Esophagus mucosa (tissue), 1 donor: ENCODE measurements at places on chromosomes 7 and 10.

DNA sequence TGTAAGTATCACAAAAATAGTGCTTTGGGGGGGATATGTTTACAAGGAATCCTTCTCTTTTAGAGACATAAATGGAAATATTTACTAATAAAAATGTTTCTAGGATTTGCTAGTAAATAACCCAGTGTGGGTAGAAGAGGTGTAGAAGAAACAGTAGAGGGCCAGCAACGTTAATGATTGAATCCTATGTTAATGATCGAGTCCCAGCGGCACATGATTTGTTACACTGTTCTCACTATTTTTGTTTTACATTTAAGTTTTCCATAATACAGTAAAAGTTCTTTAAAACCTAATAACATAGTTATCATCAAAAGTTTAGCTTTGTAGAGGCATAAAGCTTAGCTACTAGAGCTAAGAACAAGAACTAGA, 66.0 kb downstream of the UBE2H start:
- ATAC-seq: no peak

- ATAC-seq: no peak
These were observed 57.0 kb downstream of the LRRN3 start for GRCh38 chr7:111147708-111148533.

DNA sequence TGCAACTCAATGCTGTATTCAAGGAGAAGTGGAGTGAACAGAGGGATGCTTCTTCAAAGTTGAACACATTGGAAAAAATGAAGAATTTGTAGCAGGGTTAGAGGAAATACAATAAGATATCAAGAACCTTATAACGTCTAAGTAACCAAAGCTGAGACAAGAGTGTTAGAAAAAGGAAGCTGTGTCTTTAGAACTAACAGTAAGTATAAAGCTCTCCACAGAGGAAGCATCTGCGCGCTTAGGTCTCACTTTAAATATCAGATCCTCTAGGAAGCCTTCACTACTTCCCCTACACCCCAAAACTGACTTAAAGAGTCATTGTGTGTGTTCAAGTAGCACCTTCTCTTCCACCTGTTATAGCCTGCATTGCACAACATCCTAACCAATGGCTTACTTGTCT, 43.0 kb downstream of the CH25H start:
- ATAC-seq: no peak

- ATAC-seq: no peak
These were observed 135.7 kb upstream of the CAV2 start for GRCh38 chr7:116363637-116364432.

DNA sequence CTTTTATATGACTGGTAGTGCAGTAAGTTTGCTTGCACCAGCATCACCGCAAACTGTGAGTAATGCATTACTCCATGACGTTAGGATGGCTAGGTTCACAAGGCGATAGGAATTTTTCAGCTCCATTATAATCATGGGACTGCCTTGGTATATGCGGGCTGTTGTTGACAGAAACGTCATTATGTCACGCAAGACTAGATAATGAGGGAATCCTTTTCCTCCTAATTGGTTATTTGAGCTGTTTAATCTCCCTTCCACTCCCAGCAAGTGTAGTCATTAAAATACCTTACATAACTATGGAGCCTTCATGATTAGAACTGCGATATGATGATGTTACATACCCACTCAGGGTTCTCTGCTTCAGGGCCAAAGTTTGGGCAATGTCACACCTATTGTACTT, 17.3 kb downstream of the KLLN start:
- ATAC-seq: peak; percentile 34

DNA sequence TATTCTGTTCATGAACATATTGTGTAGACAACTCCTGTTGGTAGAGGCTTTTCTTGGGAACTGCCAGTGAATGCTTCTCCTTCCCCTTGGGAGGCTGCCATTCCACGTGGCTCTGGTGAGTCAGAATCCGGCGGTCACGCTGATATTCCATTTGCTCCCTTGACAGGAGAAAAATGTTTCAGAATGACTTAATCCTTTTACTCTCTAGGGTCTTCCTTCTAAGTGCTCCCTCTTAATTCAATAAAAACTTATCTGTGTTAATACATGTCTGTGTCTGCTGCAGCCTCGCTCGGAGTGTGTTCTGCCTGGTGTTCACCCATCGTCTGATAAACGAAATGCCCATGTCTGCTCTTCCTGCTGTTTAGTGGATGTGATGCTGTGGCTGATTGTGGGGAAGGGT, 278.6 kb downstream of the ARHGAP12 start:
- ATAC-seq: no peak
